ENCODE measurements at places on chromosomes 5 and 9.

GRCh38 chr9:13929013-13929412 is 384.9 kb downstream of the NFIB start:
- no peak for DNase-seq

DNA sequence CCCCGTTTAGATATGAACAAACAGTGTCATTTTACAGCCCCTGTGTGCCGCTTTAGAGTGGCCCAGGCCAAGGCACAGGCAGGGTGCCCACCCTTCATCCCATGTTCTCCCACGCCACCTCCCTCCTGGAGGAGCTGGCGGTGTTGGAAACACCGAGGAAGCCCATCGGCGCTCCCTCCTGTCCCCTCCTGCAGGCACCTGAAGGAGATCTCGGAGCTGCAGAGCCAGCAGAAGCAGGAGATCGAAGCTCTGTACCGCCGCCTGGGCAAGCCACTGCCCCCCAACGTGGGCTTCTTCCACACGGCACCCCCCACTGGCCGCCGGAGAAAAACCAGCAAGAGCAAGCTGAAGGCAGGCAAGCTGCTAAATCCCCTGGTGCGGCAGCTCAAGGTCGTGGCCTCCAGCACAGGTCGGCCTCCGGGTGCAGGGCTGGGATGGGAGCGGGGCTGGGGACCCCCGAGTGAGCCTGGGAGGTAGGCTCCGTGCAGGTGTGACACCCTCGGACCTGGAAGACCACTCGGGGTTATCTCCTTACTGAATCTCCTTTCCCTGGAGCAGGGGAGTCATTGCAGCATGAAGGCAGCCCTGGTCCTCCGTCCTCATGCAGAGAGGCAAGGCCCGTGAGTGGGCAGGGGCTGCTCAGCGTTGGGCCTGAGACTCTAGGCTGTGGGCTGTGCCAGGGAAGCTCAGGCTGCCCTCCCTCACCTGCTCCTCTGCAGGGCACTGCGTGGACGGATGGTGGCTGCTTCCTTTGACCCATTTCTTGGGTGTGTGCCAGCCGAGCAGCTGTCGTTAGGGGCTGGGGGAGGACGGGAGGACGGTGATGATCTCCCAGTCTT is 113.9 kb downstream of the WNK2 start:
- DNase-seq: no peak

- DNase-seq: no peak
Observed at GRCh38 chr5:61167382-61167781, 5.1 kb upstream of the SMIM15 start.

GRCh38 chr9:28883234-28883633 is 1310.0 kb upstream of the C9orf72 start:
- DNase-seq: no peak

- DNase-seq: no peak
Observed at GRCh38 chr5:73188764-73189531, 16.0 kb downstream of the TMEM174 start.

DNA sequence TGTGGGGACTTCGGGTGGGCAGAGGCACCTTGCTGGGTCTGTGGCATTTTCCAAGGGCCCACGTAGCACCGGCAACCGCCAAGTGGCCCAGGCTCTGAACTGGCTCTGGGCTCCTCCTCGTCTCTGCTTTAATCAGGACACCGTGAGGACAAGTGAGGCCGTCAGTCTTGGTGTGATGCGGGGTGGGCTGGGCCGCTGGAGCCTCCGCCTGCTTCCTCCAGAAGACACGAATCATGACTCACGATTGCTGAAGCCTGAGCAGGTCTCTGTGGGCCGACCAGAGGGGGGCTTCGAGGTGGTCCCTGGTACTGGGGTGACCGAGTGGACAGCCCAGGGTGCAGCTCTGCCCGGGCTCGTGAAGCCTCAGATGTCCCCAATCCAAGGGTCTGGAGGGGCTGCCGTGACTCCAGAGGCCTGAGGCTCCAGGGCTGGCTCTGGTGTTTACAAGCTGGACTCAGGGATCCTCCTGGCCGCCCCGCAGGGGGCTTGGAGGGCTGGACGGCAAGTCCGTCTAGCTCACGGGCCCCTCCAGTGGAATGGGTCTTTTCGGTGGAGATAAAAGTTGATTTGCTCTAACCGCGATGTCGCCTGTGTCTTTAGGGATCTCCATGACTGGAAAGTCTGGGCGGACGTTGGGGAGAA is 5.8 kb downstream of the DPP7 start:
- DNase-seq: no peak

DNA sequence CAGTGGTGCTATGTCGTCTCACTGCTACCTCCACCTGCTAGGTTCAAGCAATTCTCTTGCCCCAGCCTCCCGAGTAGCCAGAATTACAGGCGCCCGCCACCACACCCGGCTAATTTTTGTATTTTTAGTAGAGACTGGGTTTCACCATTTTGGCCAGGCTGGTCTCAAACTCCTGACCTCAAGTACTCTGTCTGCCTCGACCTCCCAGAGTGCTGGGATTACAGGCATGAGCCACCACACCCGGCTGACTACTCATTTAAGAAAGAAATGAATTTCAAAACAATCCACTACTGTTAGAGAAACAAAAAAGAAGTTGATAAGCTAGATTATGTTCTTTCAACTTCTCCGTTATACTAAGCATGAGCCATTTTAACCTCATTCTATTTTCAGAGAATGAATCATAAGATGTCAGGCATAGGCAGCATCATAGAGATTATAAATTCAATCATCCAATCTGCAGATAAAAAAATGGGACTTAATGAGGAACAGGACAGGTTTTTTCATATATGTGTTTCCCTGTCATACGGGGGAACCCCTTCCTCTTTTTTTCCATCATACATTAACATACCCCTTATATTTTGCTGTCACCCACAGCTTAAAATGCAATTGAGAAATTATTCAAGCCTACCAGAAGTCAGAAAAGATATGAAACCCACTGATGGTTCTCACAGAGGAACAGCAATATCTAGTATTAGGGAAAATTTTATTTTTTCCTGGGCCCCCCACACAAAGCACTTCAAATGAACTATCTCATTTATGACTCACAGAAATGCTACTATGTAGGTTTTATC is 26.5 kb upstream of the ADRB2 start:
- DNase-seq: no peak

GRCh38 chr5:143372187-143372829 is 31.2 kb downstream of the NR3C1 start:
- DNase-seq: no peak

DNA sequence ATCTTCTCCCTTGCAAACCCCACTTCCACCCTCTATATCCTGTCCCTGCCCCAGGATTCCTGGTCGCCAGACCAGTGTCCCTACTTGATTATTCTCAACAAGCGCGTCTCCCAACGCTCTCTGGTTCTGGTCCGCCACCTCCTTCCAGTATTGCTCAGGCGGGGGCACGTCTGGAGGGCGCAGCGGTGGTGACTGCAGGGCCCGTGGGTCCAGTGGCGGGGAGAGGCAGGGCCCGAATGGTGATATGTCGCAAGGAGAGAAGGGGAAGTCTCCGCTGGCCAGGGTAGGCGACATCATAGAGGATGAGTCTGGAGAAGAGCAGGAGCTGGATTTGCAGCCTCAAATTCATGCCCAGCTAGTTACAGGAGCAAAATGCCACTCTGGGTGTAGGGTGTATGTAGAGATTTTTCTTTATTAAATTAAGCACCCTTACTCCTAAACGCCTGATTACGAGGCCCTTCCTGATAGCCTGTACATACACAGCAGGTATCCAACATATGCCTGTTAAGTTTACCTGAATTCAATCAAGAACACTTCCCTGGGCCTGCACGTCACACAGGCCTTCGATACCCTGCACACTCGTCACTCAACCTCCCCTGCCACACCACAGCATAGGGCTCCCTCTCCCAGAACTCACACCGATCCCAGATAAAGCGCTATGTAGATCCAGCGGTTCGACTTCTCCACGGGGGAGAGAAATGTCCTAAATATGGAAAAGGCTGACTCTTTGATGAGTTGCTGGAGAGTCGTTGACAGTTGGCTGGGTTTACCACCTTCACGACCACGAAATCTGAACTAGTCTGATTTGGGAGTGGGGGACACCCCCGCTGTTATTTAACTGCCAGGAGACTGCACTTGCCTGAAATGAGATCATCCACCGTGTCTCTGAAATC is 4.8 kb downstream of the MCIDAS start:
- peak; percentile 45 for DNase-seq

DNA sequence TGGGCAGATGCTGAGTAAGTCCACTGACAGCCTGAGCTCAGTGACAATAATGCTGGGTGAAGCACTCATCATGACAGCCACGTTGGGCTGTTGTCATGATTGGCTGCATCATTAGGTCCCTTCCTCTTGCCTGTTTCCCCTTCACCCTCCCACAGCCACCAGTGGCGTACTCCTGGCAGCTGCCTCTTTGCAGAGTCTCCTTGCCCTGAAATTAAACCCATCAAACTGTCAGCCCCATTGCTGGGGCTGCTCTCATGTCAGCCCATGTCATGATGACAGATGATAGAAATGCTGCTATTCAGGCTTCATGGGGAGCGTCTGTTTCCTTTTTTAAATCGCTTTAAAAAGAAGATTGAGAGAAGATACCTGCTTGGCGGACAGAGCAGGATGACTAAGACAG is 327.4 kb downstream of the AGTPBP1 start:
- DNase-seq: no peak

DNA sequence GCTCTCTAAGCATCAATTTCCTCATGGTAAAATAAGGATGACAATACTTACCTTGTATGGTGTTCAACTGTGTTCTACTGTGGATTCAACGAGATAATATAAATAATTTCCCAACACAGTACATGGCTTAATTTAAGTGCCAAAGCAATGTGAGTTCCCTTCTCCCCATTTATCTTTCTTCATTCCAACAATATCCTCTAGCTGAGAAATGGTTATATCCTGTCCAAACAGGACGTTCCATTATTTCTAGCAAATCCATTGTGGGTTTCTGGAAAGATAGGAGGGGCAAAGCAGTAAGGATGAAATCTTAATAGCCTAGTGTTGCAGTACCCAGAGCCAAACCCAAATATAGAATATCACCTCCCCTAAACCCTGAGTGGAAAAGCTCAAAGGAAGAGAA is 22.0 kb downstream of the ABCA1 start:
- DNase-seq: no peak

GRCh38 chr9:13879981-13880380 is 434.0 kb downstream of the NFIB start:
- no peak for DNase-seq

GRCh38 chr9:85995599-85995998 is 54.7 kb downstream of the NAA35 start:
- DNase-seq: no peak

GRCh38 chr5:33308586-33308985 is 132.2 kb upstream of the TARS1 start:
- DNase-seq: no peak

GRCh38 chr5:54492178-54492577 is 25.4 kb upstream of the SNX18 start:
- DNase-seq: no peak

DNA sequence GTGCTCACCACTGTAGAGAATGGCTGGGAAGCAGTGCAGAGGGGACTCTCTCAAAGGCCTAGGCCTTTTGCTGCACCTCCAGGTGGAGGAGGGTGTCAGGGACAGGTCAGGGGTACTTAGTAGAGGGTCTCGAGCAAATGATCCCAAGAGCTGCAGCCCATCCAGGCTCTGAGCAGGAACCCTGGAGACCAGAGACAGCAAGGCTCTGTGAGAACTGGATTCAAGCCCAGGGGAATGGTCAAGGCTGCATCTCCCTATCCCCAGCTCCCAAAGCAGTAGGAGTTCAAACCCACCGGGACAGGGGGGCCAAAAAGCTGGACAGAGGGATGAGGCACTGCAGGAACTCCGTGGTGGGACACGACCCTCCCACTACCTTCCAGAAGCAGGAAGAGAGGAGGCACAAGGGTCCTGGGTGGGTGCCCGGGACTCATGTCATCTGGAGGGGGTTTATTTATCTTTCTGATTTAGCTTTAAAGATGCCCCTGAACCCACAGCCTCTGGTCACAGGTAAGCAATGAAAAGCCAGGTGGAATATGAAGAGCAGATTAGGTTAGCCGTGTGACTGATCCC is 124.8 kb downstream of the MVB12B start:
- no peak for DNase-seq

Data from caudate nucleus (tissue), 63 donors.